WERI-Rb-1 (cell line): ENCODE measurements at places on chromosomes 3 and 15.

GRCh38 chr3:150300852-150301517 lies 107.1 kb upstream of the TSC22D2 start:
- DNase-seq, result no peak

DNA sequence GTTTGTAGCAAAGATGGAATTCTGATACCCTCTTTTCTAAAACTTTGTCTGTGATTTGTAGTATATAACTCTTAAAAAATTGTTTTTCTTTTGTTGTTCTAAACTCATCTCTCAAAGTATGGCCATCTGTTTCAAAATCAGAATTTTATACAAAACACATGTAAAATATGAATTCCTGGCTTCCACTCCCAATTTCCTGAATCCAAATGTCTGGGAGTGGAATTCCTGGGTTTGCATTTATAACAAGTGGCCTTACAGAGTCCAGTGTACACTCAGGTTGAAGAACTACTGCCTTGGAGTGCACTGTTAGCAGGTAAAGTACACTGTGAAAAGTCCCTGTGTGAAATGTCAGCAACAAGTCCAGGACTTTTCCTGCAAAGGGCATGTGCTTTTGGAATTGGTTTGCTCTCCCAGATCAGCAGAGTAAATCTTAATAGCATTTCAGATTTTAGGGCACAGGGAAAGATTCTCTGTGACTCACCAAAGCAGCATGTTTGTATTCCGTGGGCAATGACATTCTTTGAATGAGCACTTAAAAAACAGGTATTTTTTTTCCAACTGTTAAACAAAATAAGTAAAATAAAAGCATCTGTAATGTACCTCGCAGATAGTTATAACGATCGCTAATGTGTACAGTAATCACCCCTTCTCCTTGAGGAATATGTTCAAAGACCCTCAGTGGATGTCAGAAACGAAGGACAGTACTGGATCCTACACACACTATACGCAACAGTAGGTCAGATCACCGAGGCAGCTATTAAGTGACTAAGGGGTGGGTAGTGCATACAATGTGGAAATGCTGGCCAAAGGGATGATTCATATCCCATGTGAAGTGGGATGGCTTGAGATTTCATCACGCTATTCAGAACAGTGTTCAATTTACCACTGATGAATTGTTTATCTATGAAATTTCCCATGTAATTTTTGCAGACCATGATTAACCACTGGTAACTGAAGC lies 2.0 kb upstream of the CLDN16 start:
- no peak for DNase-seq

- DNase-seq, result no peak
Observed at GRCh38 chr3:38519651-38520050, 23.5 kb downstream of the EXOG start.

DNA sequence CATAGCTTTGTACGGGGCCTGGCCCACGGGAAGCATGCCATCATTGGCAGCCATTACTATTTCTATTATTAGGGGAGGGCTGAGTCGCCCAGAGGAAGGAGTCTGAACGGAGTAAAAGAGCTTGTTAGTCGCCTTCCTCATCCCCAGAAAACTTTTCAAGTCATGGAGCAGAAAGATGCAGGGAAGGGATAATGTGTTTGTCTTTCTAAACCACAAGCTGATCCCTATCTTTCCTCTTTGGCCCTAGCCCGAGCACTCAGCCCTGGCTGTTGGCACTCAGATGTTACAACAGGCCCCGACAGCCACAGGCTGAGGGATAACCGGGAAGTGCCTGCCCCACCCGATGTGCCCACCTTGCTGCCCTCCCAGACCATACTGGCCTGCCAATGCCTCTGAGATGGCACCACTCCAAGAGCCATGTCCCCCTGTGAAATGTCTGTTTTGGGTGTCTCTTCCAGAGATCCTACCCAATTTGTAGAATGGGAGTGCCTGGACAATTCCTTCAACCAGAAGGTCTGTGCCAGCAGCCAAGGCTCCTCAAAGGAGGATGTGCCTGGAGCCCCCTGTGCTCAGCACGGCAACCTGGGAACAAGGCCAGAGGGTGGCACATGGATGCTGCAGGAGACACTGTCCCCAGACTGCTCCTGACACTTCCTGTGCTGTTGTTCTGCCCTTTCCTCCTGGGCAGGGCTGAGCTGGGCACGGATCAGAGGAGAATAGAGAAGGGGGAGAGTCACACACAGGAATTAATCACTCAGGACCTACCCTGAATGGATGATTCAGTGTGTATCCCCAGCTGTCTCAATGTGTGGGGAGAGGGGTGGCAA lies 10.8 kb downstream of the PAK6 start:
- no peak for DNase-seq

GRCh38 chr15:43808960-43809678 lies 8.7 kb downstream of the HYPK start:
- no peak for DNase-seq

DNA sequence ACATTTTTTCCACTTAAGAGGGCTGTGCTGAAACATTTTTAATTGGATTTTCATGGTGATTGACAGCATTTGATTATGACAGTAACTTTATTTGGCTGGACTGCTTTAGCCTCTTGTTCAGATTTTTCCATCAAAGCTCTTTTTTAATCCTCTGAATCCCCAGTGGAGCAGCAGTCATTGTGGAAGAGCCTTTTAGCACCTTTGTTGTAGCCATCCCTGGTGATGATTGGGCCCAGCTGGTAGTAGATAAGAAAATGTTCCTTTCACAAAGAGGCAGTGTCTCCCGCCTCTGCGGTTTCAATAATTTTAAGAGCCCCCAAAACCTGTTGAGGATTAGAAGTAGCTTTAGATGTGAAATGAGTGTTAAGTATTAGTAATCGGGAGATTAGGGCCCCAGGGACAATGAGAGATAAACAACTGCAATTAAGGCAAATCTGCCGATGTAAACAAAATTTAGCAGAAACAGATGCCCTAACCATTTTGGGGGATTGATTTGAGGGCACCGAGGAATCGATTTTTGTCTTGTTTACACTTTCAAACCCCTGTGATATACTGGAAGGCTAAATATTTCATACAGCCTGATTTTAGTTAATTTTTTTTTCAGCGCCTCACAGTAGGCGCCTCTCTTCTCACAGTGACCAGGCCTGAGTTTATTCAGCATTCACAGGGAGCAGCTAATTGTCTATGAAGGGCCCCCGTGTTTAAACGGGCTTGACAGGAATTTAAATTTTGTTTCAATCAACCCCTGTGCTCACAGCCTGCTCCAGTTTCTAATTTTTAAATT lies 43.2 kb upstream of the SKOR1 start:
- DNase-seq, result peak; percentile 67

- peak; percentile 64 for DNase-seq
Observed at GRCh38 chr15:61275901-61276300, 46.8 kb upstream of the RORA start.

DNA sequence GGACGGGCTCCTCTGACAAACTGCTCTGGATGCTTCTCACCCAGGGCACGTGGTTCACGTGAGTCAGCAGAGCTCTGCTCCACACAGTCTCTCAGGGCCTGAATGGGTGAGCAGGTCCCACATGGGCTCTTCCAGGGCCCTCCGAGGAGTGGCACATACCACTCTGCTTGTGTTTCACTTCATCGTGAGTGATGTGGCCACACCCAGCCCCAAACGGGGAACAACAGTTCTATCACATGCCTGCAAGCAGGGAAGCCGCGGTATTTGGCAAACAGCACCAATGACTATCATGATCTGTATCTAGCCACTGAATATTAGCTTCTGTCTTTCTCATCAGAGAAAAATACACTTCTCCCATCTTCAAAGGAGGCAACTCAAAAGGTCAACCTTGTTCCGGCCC lies 352.8 kb downstream of the GABRG3 start:
- DNase-seq, result no peak

GRCh38 chr15:49901321-49901720 lies 217.7 kb downstream of the ATP8B4 start:
- DNase-seq, result no peak

DNA sequence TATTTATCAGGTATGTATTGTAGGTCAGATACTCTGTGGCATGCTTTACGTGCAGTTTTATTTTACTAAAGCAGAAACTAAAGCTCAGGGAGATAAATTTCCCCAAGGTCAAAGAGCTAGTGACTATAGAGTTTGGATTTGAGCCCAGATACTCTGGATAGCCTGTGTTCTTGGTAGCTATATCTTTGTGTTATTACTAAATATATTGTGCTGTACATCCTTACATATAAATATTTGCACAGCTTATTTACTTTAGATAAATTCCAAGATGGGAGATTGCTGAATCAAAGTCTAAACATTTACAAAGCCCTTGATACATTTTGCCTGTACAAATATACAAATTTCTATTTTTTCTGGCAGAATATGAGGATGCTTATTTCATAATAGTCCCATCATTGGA lies 660.9 kb upstream of the NAALADL2 start:
- no peak for DNase-seq

DNA sequence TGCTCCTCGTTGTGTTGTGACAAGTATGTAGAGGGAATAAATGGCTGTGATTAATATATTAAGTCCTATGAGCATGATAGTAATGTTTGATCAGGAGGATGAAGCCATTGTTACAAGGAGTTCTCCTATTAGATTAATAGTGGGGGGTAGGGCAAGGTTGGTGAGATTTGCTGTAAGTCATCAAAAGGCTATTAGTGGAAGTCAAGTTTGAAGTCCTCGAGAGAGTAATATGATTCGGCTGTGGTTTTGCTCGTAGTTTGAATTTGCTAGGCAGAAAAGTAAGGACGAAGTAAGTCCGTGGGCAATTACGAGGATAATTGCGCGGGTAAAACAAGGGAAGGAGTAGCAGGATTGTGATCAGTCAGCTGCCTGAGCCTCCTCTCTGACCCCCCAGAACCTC lies 26.0 kb upstream of the BUB1B start:
- DNase-seq, result no peak

- no peak for DNase-seq
Observed at GRCh38 chr3:135970506-135971116, 5.1 kb downstream of the PPP2R3A start.

GRCh38 chr3:184565421-184566211 lies 4.0 kb downstream of the EPHB3 start:
- no peak for DNase-seq

- no peak for DNase-seq
Observed at GRCh38 chr3:102885289-102885688, 450.5 kb downstream of the ZPLD1 start.

DNA sequence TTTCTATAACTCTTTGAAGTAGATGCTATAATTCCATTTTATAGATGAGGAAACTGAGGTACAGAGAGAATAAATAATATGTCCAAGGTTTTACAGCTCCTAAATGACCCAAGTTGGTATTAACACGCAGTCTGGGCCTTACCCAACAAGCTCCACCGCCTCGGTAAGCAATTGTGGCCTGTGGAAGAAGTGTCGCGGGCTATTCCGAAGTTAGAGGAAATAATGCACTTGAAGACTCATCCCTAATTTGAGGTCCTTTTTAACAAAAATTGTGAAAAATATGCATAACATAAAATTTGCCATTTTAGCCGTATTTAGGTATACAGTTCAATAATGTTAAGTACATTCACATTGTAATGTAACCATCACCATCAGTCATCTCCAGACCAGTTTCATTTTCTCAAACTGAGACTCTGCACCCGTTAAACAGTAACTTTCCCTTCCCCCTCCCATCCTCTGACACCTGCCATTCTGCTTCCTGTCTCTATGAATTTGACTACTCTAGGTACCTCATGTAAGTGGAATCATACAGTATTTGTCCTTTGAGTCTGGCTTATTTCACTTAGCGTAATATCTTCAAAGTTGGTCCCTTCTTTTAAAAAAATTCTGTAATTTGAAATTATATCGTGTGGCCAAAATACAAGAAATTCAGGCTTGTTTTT lies 18.2 kb downstream of the IDH3A start:
- no peak for DNase-seq

GRCh38 chr3:141618938-141619337 lies 119.2 kb upstream of the RNF7 start:
- DNase-seq, result no peak

DNA sequence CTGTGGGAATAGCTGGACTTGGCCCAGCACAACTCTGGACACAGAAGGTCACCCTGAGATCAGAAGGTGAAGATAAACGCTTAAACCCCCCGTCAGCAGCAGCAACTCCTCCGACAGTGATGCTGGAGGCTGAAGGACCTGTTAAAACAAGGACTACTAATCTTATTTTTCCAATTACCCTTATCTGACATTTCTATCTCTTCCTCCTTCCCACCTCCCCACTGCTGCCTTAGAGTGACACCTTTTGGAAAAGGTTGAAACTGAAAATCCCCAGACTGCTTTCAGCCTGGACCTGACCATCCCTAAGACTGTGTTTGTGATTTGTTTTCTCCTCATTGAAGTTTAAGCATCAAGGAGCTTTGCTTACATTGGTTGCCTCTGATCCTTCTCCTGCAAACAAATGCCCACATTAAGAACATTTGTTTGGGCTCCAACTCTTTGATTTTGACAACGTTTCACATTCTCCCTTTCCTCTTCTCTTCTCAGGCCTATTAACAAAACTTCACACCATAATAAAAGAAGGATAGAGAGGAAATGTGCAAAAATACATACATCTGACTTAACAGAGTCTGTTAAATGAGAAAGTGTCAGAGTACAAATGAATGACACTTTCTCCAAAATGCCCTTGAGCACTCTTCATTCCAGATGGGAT lies 410.6 kb upstream of the WNT5A start:
- peak; percentile 29 for DNase-seq

DNA sequence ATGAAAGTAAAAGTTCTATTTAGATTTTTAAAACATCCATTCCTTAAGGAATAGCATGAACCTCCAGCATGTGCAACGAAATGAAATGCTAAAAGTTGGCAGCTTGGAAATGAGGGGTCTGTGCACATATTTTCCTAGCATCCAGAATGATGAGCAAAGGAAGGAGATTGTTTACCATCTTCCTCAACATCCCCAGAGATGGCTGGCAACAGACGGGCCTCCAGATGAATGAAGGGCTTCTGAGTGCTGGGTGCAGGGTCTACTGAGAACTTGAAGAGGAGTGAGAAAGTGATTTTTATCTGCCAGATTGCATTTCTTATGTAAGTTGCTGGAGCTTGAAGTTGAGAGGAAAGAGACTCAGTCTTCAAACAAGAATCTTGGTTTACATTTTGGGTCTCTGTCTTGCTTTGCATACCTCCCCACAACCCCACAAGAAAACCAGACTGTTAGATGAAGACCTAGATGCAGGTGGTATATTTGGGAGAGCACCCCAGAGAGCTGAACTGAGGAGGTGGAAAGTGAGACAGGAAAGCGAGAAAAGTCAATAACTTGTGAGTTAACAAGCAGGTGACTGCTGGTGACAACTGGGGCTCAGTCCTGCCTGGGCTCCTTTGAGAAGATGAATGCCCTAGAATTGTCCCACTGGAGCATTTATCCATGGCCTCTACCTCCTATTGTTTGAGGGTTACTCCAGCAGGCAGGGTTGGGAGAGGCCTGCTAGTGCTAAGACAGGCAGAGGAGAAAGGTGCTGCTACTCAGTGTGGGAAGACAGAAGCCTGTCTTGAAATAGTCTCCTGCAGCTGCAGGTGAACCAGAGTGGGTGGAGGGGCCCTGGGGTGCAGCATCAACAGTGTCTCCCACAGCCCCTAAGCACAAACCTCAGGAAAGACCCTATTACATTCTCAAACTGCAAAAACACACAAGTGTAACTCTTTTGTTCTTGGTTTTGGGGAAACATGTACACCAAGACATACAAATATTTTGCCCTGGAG lies 10.5 kb upstream of the CCK start:
- no peak for DNase-seq

GRCh38 chr3:45170096-45170495 lies 23.9 kb upstream of the CDCP1 start:
- no peak for DNase-seq

- DNase-seq, result no peak
Observed at GRCh38 chr3:196624907-196625306, 14.6 kb upstream of the NRROS start.

GRCh38 chr15:73325191-73325861 lies 43.4 kb downstream of the HCN4 start:
- DNase-seq, result peak; percentile 60

GRCh38 chr3:94967196-94967595 lies 904.3 kb downstream of the NSUN3 start:
- no peak for DNase-seq

GRCh38 chr15:80744415-80744814 lies 34.8 kb upstream of the CEMIP start:
- DNase-seq, result no peak
